ENCODE measurements at places on chromosomes 12 and 14.

DNA sequence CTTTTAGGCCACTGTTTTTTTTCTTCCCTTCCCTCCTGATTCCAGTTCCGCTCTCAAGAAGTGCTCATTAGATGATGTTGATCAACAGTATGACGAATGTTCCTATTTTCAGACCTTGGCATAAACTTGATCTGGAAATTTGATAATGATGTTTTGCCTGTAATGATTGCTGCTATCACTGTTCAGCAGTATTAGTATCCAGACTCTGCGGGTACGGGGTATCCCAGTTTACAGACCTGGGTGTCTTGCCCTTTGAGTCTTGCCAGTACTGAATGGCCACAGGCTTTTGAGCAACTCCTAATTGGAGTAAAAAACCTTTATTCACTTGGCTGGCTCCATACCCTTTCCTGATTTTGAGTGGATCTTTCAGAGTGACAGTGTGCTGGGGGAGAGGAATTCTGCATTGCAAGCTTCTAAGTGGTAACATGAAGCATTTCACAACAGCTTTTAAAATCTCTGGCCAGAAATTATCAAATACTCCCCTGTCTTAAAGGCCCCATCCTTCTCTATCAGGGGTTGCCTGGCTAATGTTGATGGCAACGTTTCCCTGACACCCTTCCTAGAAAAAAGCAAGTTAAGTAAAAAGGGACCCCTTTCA lies 5.9 kb upstream of the ASB8 start:
- DNase-seq = no peak

DNA sequence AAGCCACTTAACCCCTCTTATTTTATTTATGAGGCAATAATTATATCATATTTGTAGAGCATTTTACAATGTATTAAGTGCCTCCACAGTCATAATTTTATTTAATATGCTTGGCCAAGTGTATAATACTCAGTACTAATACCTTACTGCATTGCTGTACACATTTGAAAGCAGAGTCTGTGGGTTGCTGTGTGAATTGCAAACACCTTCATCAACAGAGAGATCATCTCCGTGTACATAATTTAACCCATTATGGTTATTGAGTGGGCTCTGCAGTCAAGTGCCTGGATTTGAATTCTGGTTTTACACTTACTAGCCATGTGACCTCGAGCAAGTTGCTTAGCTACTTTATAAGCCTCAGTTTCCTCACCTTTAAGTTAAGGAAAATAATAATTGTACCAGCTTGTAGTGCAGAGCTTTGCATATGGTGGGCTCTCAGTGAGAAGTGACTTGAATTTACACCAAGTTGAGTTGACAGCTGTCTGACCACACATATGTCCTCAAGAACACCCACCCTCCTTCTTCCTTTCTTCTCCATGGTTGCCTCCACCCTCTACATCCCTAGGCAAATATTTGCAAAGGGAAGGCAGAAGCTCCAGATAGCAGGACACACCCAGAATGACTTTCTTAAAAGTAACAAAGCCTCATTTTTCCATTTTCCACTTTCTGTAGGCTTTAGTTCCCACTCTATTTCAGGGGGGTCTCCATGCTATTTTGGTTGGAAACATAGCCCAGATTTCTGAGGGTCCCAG lies 12.3 kb downstream of the CRACR2A start:
- DNase-seq = no peak

- DNase-seq = no peak
Observed at GRCh38 chr14:67814821-67815220, 1.6 kb downstream of the ZFYVE26 start.

- DNase-seq = no peak
Observed at GRCh38 chr12:9694241-9694640, 24.7 kb downstream of the CLEC2D start.

DNA sequence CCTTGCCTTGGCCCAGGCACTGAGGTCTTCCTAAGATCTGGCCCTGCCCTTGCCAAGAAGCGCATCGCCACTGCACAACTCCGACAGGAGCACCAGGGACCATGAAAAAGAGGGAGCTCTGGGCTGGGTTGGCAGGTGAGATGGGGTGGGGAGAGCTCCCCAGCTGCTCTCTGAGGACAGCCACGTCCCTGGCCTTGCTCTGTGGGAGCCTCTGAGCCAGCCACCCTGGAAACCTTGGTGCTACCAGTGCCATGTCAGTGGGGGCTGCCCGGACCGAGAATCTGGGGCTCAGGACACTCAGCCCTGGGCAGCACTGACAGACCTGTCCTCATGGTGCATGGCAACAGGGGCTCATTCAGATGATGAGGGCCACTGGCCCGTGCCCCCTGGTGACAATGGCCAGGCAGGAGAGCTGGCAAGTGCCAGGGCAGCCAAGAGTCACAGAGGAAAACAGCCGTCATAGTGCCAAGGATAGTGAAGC lies 134.8 kb downstream of the ZFP36L1 start:
- no peak for DNase-seq

- DNase-seq = no peak
Observed at GRCh38 chr12:107501681-107502080, 183.9 kb upstream of the PWP1 start.

DNA sequence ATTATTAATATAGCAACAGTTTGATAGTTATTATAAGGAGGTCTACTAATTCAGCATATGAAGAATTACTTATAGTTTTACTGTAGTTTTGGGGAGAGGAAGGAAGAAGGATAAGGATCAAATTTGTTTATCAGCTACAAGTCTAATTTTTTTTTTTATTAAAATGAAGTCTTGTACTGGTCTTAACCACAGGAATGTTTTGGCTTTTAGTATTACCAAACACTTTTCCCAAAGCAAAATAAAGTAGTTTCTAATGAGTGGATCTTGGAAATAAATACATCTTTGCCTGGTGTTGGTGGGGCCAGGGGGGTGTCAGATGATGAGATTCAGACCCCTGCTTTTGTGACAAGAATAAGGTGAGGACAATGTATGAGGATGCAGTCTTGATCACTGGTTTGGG lies 57.2 kb upstream of the ZDHHC17 start:
- DNase-seq = no peak

DNA sequence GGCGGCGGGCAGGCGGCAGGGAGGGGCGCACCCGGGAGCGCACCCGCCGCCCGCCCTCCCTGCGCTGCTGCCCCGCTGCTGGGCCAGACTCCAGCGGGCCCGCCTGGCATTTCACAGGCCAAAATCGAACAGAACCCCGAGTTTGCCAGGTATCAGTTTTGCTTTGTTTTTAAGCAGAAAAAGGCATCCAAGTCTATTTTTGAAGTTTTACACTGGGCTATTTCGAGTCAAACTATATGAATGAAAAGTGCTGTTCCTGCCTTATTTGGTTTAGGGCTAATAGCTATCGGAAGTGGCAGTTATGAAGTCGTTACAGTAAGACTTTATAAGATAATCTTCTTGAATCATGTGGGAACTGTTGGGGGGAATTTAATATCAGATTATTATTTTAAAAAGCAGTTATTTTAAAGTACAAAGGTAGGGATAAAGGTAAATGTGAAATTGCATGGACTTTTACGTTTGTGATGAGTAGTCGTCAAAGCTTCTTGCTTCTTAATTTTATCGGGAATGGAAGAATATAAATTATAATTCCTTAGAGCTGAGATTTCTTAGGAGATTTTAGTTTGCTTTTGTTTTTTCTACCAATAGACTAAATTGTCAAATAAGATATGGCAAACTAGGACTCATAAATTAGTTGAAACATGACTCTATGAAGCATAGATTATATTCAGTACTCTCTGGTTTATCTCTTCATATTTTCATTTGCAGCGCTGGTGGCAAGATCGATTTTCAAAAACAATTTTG lies 1.1 kb downstream of the MSRB3 start:
- peak; percentile 49 for DNase-seq

DNA sequence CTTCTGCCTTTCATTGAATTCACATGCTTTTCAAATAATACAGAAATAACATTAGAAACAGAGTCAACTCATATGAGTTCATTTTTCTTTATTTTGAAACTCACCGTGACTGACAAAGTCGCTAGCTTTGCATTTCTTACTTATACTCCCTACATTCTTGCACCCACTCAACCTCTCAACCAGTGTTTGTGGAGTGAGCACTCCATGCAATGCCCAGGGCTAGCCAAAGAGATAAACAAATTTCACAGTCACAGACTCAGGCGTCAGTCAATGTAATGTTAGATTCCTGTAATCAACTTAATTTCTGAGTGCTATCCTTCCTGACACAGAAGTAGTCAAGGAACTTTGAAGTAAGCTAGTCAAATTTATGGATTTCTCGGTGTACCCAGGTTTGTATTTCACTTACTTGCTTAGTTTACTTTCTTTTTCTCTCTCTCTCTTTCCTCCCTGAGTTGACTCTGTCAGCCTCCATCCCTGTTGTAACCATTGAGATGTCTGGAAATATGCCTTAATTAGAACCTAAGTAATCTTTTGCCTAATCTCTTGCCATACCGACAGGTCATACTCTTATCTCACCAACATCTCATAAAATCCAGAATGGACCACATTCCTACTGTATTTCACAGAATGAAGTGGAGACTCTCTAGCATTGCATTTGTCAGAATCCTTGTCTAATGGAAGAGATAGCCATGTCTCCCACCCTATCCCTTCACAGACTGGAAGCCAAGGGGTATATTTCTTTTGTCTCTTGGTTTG lies 413.0 kb downstream of the AEBP2 start:
- DNase-seq = no peak

- DNase-seq = no peak
Observed at GRCh38 chr14:98944989-98945388, 327.0 kb downstream of the BCL11B start.

DNA sequence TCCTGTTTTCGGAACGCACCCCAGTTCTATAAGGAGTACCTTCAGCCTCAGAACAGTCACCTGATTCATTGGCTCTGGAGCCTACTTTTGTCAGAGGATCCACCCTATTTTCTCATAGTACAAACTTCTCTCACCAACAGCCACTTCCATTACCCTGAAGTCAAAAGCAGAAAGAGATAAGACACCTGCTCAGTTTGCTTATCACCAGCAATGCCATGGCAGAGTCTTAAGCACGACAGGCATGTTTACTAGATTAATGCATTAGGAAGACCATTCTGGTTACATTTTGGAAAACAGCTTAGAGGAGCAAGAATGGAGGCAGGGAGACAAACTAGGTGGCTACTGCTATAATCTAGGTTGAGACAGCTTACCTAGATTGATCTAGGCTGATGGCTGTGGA lies 67.7 kb downstream of the GXYLT1 start:
- DNase-seq = no peak

GRCh38 chr14:95359994-95360826 lies 40.5 kb upstream of the CLMN start:
- no peak for DNase-seq

GRCh38 chr14:36844443-36845195 lies 183.0 kb downstream of the PAX9 start:
- no peak for DNase-seq

DNA sequence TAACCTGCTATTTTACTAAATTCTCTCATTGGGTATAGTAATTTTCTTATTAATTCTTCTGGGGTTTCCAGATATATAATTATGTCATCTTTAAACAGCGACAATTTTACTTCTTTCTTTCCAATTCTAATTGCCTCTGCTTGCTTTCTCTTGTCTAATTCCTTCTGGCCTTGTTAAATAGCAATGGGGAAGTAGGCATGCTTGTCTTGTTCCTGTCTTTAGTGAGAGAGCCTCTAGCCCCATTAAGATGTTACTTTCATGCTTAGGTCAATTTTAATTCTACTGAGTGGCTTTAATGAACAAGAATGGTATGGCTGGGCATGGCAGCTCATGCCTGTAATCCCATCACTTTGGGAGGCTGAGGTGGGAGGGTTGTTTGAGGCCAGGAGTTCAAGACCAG lies 31.7 kb downstream of the LRTM2 start:
- no peak for DNase-seq

- DNase-seq = no peak
Observed at GRCh38 chr14:29800961-29801360, 126.7 kb downstream of the PRKD1 start.

DNA sequence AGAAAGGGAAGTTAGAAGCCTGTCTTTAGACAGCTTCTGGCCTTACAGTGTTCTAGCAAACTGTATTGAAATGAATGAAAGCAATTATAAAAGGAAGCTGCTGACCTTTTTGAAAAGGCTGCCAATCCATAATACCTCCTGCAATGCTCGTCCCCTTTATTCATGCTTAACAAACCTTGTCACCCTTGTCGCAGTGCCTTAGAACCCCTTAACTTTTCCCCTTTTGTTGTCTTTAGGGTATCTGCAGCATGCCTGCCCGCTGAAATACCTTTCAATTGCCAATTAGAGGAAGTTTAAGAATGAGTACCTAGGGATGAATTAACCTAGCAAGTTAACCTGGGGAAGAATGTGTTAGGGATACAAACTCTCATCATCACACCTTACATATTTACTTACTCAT lies 731.2 kb downstream of the RERGL start:
- no peak for DNase-seq

DNA sequence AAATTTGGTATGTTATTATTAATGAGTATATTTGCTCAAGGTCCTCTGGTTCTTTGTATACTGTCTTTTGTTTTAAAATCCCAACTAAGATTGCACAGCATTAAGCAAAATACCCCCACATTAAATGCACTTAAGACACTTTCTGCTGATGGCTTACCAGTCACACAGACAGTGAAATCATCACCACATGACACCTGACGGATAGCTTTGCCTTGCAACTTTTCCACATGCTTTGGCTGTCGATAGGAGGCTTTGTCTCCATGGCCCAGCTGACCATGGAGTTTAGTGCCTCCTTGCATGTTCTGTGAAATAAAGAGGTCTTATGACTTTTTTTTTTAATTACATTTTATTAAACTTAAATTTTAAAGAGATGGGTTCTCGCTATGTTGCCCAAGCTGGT lies 19.7 kb downstream of the NEK9 start:
- no peak for DNase-seq

DNA sequence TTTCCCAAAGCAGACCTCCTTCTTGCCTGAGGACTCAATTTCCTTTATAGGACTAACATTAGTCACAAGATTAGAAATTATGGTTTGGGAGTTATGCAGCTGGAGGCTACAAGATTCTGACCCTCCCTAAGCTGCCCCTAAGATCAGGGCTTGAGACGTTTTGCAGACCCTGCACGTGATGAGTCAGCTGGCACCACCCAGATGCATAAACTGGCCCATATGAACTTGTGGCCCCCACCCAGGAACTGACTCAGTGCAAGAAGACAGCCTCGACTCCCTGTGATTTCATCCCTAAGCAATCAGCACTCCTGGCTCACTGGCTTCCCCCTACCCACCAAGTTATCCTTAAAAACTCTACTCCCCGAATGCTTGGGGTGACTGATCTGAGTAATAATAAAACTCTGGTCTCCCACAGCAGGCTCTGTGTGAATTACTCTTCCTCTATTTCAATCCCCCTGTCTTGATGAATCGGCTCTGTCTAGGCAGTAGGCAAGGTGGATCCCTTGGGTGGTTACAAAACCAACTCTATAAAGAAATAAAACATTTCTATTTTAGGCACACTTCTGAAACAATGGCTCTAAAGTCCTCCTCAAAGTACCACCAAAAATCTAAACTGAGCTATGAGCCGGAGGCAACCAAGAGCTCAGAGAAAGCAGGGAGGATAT lies 233.4 kb downstream of the TMEM132D start:
- no peak for DNase-seq

Data from H54 (cell line).